ENCODE measurements at places on chromosomes 3 and 15.

GRCh38 chr15:57655809-57656208 is 50.7 kb upstream of the POLR2M start:
- no peak for DNase-seq

DNA sequence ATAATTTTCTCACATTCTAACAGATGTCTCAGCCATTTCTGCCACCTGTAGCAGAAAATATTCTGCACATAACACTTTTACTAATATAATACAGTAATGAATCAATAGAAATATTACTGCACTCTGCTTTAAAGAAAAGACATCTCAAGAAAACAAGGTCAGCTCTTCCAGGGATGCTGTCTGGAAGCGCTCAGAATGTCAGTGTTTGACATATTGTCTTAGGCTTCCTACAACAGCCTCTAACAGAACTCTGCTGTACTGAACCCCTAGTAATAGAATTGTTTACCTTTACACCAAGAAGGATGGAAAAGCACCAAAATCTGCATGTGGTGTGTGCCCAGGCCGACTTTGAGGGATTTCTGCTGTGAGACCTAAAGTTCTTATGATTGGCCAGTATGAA is 61.9 kb upstream of the FSTL1 start:
- DNase-seq, result no peak

DNA sequence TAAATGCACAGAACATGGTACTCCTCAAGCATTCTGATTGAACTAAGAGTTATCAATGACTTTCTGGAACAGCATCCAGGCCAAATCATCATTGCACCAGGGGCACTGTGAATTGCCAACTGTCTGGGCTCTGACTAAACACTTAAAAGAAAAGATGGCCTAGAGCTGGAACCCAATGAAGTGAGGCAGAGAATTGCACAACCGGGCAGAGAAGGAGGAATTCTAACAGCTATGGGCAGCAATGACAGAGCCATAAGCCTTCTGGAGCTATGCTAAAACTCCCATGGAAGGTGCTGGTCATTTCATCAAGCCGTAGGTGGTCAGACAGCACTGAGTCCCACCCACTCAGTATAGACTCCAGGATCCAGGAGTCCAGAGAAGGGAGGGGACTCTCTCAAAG is 48.1 kb upstream of the OXTR start:
- DNase-seq, result no peak

DNA sequence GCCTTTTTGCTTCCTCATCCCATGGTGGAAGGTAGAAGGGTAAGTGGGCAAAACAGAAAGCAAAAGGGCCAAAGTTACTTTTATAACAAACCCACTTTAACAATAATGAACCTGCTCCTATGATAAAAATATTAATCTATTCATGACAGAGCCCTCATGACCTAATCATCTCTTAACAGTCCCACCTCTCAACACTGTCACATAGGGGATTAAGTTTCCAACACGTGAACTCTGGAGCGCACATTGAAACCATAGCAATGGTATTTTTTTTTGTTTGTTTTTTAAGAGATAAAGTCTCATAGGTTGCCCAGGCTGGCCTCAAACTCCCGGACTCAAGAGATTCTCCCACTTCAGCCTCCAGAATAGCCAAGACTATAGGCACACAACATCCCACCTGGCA is 30.7 kb downstream of the KATNBL1 start:
- no peak for DNase-seq

GRCh38 chr3:32620611-32621310 is 50.1 kb upstream of the DYNC1LI1 start:
- no peak for DNase-seq
